ENCODE measurements at places on chromosomes 16 and 17. TPM values are rescaled to one million over a fixed set of nuclear protein-coding genes. Genes with fewer than 3 reads are reported as not detected.
A peak's percentile ranks its signal among the peaks of the same experiment; 100 is the strongest.

The THRA gene
- total RNA-seq = 13.0 TPM

GRCh38 chr17:26792486-26792885 is 501.4 kb upstream of the WSB1 start:
- H3K4me1 ChIP-seq = no peaks in the 10 kb centered on the region
- DNase-seq = no peak
- H3K27me3 ChIP-seq = no peaks in the 10 kb centered on the region
- peak overlapping the region; percentile 41 for H3K4me3 ChIP-seq
- no peak overlapping the region for H3K27ac ChIP-seq
- no peaks in the 10 kb centered on the region for H3K36me3 ChIP-seq

DNA sequence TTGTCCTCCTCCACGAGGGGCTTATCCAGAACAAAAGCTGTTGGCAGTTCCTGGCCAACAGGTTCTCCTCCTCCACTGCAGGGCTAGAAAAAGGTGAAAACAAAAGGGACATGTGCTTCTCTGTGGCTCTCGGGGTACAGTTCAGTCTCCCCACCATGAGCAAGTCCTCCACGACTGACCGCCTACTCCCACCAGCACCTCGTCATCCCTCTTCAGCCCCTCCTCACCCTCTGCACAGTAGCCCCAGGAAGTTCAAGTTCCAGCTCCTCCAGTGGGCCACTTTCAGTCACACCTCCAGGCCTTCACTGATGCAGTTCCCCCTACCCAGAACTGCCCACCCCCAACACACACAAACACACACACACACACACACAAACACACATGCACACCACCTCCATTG is 19.4 kb downstream of the KRT9 start:
- no peak overlapping the region for H3K4me3 ChIP-seq
- no peaks in the 10 kb centered on the region for H3K36me3 ChIP-seq
- H3K27me3 ChIP-seq = no peaks in the 10 kb centered on the region
- peaks cover 2% of the 10 kb centered on the region for H3K4me1 ChIP-seq
- peak; percentile 38 for DNase-seq

The FOXC2 gene
- not detected for total RNA-seq

GRCh38 chr17:81457917-81458555 is 54.6 kb downstream of the ACTG1 start:
- H3K4me3 ChIP-seq = no peak overlapping the region
- no peaks in the 10 kb centered on the region for H3K36me3 ChIP-seq
- no peak overlapping the region for H3K27ac ChIP-seq
- H3K4me1 ChIP-seq = peaks cover 5% of the 10 kb centered on the region
- no peak for DNase-seq
- H3K27me3 ChIP-seq = no peaks in the 10 kb centered on the region

Measured in endodermal cell (in vitro differentiated cells).